Activated T-helper 1 cell treated with Interleukin-2 at 50 U/mL for 16 hours (primary cell): ENCODE measurements at places on chromosomes 5 and 9.

GRCh38 chr5:135266303-135266635 is 132.8 kb downstream of the MACROH2A1 start:
- no peak for DNase-seq

- no peak for DNase-seq
Measured at GRCh38 chr5:153791339-153791738, 247.4 kb downstream of the FAM114A2 start.

- DNase-seq, result no peak
Measured at GRCh38 chr5:161007879-161008278, 155.9 kb upstream of the ATP10B start.

DNA sequence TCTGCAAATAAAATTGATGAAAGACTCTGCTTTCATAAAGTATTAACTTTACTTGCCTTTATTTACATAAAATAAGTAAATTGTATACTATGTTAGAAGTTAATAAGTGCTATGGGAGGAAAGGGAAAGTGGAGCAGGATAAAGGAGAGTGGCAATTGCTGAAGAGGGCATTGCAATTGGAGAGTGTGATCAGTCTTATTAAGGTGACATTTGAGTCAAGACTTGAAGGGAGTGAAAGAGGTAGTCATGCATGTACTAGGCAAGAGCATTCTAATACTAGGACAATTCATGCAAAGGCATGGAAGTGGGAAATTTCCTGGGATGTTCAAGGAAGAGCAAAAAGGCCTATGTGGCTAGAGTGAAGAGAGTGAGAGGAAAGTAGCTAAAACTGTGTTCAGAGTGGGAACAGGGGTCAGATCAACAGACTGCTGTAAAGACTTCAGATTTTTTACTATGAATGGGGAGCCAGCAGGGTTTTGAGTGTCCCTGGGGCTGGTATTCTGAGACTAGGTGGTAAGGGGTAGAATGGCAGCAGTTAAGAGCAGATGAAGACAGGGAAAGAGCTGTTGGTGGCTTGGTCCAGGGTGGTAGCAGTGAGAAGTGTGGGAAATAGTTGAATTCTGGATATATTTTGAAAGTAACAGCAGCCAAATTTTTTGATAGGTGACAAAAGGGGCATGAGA is 182.3 kb upstream of the RIOK2 start:
- no peak for DNase-seq

DNA sequence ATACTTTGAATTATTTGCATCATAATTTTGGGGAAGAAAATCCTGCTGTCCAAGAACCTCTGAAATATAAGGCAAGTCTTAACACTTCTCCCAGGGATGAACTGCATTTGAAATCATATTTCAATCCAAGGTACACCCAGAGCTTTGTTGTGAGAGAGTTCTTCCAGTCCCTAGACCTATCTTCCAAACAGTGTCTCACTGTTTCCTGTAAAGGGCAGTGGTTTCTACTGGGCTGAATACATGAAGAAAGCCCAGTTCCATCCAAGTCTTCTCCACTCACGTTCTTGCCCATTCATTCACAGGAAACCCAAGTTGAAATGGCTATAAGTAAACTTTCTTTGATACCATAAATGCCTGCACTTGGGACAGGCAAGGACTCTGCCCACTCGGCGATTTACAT is 108.3 kb upstream of the LHFPL2 start:
- DNase-seq, result no peak

DNA sequence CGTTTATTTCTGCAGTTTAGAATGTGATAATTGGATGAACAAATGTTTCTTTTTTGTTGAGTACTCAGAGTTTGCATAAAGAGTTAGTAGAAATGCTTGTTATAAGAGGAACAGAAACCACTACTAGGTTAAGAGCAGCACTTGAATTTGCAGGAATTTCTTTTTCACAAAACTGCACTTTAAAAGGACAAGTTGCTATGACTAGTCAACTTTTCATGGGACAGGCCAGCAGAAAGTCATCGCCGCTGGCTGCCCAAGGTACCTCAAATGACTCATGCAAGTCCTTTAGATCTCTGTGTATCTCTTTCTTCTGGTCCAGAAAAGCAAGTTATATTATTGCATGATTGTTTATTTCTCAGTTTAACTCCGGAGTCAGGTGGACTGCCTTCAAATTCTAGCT is 97.3 kb upstream of the HMHB1 start:
- no peak for DNase-seq

GRCh38 chr9:4293293-4293941 is 6.5 kb downstream of the GLIS3 start:
- DNase-seq, result no peak

- no peak for DNase-seq
Measured at GRCh38 chr9:134558124-134558905, 83.3 kb upstream of the COL5A1 start.
